ENCODE measurements at places on chromosomes 3 and 15. TPM values are rescaled to one million over a fixed set of nuclear protein-coding genes. Genes with fewer than 3 reads are reported as not detected.

The NRROS gene
- 17.2 TPM for total RNA-seq

The PLA2G4F gene
- not detected for total RNA-seq

DNA sequence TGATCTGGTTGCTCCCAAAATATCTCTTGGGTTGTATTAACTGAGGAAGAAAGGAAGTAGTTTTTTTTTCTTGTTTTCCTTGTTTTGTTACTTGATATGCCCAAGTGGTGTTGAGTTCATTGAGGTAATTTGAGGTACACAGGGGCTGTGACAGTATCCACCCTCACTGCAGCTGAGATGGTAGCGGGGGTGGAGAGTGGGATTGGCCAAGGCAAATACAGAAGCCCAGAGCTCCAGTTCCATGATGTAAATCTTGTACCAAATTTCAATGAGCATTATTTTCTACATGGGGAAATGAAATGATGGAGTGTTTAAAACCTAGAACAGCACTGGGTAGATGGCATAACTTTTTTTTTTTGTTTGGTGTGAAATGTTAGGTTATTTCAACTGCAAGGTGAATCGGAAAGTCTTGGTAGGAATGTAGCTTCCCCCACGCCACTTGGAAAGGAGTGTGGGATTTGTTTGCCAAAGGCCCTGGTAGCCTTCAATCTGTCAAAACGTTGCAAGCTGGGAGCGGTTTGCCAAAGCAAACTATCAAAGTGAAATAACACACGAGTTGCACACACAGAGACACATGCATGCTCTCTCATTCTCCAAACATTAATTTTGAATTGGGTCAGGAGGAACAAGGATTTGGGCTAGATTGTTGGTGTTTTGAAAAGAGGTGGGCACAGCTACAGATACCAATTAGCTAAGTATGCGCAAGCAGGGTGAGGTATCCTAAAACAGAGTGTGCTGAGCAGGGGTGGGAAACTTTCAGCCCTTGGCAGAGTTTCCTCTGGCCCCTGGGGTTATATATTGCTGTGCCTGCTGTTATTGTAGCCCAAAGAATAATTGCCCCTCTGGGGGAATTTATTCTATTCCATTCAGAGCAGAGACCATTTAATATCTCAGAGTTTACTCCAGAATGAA lies 34.6 kb downstream of the THSD4 start:
- DNase-seq: no peak

GRCh38 chr3:157782236-157782635 lies 279.0 kb upstream of the VEPH1 start:
- DNase-seq: no peak
